Nucleus accumbens (tissue), 56 donors: ENCODE measurements at places on chromosomes 13 and 19.

DNA sequence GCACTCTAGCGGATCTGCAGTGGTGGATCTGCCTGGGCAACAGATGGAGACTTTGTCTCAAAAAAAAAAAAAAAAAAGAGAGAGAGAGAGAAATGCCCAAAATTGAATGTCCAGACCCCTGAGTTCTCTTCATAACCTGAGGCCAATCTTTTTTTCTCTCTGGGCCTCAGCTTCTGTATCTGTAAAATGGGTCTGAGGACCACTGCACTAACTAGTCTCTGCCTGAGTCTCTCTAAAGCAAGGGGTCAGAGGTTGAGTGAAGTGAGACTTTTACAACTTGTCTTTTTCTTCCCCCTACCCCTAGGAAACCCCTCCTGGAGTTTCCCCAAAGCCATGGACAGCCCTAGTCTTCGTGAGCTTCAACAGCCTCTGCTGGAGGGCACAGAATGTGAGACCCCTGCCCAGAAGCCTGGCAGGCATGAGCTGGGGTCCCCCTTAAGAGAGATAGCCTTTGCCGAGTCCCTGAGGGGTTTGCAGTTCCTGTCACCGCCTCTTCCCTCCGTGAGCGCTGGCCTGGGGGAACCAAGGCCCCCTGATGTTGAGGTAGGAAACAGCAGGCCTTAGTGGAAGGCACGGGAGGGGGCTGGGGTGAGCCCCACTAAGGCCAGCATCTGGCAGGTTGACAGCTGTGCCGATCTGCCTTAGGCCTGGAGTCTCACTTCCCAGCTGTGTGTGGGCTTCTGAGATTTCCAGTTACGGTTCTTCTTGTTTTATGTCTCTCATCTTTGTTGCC, 1.8 kb downstream of the TMEM91 start:
- no peak for DNase-seq

DNA sequence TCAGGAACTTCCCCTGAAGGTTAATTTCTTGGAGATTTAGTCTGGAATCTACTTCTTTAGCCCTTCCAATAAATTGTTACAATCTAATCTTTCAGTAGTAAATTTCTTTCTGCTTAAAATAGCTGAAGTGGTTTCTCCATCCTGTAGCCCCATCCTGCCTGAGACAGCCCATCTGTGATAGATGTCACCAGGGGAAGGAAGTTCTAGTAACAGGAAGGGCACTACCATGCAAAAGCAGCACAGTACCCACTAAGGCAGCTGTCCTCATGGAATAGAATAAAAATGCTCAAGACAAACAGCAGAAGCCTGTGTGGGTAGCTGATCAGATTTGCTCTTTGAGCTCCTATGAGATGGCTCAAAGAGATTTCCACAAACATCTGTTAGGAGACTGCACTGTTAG, 1036.5 kb downstream of the SLITRK5 start:
- DNase-seq = no peak

- DNase-seq = no peak
Measured at GRCh38 chr13:111387945-111388600, 67.6 kb downstream of the TEX29 start.

DNA sequence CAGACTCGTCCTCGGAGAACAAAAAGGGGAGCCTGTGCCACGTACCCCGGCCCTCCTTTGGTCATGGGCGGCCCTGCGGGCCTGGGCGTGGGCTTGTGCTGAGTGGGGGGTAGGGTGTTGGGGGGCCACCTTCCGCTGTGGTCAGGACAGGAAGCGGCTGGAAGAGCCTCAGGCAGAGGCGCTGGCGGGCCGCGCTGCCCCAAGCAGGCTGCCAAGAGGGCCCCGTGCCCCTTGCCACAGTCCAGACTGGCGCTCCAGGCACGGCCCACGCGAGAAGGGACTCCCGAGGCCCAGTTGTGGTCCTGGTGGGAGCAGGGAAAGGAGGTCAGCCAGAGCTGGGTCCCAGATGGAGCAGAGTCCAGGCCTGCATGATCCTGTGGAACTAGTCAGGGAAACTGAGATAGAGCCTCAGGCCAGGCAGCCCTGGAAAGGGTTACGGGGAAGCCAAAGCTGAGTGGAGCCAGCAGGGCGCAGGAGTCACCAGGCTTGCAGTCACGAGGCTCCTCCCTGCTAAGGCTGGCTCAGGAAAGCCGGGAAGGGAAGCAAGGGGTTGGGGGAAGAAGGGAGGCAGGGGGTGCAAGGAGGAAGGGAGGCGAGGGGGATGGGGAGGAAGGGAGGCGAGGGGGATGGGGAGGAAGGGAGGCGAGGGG, 135.0 kb downstream of the CRYL1 start:
- no peak for DNase-seq

GRCh38 chr13:112532837-112533745, 54.9 kb downstream of the TUBGCP3 start:
- DNase-seq = no peak

DNA sequence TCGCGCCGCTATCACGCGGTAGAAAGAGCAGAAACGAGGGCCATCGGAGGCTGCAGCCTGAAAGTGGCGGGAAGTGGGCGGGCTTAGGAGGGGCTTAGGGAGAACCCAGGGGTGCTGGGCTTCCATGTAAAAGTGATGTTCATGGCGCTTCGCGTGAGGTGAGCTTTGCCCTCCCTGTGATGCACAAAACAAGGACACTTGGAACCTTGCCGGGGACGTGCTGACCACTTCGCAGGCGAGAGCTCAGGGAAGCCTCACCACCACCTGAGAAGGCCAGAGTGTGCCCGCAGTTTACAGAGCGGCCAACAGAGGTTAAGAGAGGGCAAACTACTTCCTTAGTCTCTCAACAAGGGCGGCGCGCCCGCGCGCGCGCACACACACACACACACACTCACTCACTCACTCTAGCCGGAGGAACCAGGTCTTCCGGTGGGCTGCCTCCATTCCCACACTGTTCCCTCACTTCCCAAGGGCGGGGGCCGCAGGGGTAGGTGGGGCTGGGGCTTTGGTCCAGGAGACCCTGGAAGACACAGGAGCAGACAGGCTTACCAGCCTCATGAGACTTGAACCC, 651 bp downstream of the GAPDHS start:
- no peak for DNase-seq

DNA sequence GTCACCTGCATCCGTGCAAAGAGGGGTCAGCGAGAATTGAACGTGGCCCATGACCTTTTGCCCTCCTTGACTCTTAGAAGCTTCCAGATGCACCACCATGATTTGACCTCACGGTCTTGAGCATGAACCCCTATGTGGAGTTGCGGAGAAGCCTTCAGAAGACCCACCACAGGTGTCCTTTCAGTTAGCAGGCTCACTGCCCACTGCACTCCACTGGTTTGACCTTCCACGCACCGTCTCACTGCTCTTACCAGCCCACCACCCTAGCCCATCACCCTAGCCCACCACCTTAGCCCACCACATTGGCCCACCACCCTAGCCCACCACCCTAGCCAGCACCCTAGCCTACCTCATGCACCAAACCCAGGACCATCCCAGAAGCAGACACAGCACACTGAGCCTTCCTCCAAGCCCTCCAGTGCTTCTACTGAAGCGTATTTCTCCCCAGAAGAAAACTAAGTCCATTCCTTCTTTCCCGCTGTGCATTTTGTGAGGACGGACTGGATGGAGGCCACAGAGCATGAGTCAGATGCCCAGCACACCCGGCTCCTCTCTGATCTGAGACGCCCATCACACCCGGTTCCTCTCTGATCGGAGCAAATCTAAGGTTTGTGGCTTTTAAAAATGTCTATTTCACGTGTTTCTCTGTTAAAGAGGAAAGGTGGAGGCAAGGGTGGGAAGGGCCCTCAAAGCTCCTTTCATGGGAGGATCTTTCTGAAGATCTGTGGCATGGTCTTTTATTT, 45.8 kb downstream of the SOX1 start:
- DNase-seq = no peak

- no peak for DNase-seq
Measured at GRCh38 chr19:33245948-33246708, 20.5 kb upstream of the SLC7A10 start.

GRCh38 chr13:111409413-111409812, 89.0 kb downstream of the TEX29 start:
- no peak for DNase-seq

DNA sequence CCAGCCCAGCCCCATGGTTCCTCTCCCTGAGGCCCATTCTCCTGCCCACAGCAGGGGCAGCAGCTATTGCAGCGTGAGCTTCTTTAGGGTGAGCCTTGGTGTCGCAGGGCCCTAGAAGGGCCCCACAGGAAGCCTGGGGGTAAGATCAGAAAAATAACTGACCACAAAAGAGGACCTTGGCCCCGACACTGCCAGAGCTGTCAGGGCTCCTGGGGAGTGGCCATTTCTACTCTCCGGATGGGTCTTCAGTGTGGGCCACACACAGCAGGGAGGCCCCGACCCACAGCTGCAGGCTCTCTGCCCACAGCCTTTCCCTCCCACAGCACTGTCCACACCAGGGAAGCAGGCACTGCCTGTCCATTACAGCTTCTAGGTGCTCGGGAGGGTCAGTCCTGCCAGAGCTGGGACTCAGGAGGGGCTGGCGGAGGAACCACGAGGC, 3.5 kb upstream of the SIGLEC8 start:
- no peak for DNase-seq

- no peak for DNase-seq
Measured at GRCh38 chr13:62613819-62614218, 1198.2 kb upstream of the PCDH20 start.

DNA sequence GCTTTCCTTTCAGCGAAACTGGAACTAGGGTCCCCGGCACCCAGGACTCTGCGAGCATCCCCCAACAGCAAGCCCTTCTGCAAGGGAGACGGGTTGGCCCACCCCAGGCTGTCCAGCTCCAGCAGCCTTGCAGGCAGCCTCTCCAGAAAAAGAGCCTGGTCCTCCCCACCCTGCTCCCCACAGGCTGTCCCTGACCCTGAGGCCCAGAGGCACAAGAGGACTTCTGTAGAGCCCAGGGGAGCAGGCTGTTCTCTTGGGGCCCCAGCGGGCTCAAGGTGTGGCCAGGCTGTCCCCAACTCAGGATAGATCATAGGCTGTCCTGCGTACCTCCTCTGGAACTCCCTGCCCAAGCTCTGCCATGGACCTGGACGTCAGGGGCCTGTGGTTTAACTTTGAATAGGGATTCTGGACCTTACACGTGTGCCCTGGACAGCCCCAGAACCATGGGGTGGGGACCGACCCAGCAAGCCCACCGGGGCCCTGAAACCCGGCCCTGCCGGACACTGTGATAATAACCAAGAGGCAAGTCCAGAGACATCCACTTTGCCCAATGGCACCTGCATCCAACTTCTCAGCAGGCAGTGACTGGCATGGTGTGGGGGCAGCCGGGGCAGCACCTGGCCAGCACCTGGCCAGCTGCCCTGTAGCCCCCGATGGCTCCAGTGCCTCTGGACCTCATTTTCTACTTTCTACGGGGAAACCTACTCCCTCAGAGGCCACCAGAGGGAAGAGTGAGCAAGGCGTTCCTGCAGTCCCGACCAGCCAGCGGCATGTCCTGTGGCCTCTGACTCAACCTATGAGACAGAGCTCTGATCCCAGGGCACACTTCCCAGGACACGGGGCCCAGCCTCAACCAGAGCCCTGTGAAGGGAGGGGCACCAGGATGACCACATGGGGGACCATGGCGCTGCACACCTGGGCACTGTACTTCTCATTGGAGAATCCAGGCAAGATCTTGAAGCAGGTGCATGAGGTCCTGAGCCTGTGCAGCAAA, 50.9 kb upstream of the TPM4 start:
- no peak for DNase-seq

DNA sequence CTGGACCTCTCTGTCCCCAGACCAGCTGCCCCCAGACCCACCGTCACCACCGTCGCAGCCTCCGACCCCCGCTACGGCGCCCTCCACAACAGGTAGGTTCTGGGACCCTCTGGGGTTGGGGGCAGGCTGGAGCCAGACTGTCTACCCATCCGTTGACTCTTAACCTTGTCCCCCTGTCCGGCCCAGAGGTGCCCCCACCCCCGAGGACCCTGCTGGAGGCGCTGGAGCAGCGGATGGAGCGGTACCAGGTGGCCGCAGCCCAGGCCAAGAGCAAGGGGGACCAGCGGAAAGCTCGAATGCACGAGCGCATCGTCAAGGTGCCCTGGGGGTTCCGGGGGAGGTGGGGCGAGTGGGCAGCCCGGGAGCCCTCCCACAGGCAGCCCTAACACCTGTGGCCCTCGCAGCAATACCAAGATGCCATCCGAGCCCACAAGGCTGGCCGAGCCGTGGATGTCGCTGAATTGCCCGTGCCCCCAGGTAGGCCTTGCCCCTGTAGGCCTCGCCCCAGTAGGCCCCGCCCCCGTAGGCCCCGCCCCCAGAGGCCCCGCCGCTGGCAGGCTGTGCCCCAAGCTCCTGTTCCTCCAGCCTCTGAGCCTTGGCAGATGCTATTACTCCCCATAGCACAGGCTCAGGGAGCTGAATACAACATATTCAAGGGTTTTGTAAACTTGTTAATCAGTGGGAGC, 12.9 kb downstream of the CC2D1A start:
- no peak for DNase-seq

DNA sequence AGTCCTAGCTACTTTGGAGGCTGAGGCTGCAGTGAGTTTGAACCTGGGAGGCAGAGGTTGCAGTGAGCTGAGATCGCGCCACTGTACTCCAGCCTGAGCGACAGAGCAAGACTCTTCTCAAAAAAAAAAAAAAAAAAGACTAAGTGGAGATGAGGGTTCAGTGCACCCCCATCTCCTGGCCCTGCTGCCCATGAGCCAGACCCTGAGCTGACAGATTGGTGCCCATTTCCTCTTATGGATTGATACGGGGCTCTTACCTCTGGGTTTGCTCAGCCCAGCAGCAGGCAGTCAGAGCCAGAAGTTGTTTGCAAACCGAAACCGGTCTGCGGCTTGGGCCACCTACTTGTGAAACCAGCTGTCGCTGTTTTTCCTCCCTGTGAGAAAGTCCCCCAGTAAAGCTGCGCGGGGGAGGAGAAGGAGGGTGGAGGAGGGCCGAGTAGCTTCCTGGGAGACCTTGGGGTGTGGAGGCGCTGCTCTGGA, 36.9 kb downstream of the ARRDC2 start:
- peak; percentile 29 for DNase-seq

DNA sequence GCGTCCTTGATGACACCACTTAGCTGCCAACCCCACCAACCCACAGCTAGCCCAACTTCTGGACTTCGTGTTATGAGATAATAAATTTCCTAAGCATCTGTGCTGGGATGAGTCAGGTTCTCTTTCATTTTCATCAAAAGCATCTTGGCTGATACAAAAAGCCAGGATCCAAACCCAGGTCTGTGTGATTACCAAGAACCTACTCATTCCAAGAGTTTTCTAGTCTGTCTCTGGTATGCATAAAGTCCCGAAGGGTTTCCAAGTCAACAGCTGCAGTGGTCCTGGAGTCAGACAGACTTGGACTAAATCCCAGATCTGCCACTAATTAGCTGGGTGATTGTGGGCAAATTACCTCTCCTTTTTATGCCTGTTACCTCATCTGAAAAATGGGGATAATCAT, 55.5 kb upstream of the SERP2 start:
- no peak for DNase-seq

- DNase-seq = no peak
Measured at GRCh38 chr19:9149997-9150396, 9.8 kb downstream of the ZNF317 start.

DNA sequence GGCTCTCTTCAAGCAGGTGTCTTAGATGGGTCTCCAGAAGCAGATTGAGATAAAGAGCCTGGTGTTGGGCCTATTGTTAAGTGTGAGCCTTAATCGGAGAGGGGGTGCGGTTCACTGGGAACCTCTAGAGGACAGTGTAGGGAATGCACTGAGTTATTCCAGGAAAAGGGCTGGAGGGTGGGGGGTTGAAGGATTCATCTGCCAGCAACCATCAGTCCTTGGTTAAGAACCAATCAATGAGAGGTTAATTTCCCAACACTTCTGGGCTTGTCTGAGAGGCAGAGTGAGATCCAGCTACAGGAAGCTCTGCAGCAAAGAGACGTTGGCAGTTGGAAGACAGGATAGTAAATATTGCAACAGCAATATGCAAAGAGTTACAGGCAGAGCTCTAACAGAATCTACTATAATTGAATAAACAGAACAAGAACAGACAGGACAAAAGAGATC, 28.7 kb downstream of the CYP4F2 start:
- DNase-seq = no peak
